ENCODE measurements at places on chromosomes 5 and 9. TPM values are rescaled to one million over a fixed set of nuclear protein-coding genes. Genes with fewer than 3 reads are reported as not detected.

Gene GRIA1
- total RNA-seq = not detected

Gene AFAP1L1
- total RNA-seq = 33.6 TPM

Gene POC5
- 4.8 TPM for total RNA-seq

Gene TLX3
- not detected for total RNA-seq

Gene PCDHB5
- total RNA-seq = 2.2 TPM

Gene UNC5A
- 0.44 TPM for total RNA-seq

Gene PCDHGA9
- total RNA-seq = 5.3 TPM

Gene DDX4
- not detected for total RNA-seq

Gene ECPAS
- 59.6 TPM for total RNA-seq

Gene ACSL6
- total RNA-seq = not detected

Gene SHOC1
- total RNA-seq = not detected

Gene BRD3OS
- total RNA-seq = 24.7 TPM

Gene GABRB2
- not detected for total RNA-seq

Gene POU5F2
- 0.34 TPM for total RNA-seq

Gene PRSS3
- total RNA-seq = 3.3 TPM

Gene RGMB
- 43.2 TPM for total RNA-seq
